ENCODE measurements at places on chromosomes 12 and 14.

DNA sequence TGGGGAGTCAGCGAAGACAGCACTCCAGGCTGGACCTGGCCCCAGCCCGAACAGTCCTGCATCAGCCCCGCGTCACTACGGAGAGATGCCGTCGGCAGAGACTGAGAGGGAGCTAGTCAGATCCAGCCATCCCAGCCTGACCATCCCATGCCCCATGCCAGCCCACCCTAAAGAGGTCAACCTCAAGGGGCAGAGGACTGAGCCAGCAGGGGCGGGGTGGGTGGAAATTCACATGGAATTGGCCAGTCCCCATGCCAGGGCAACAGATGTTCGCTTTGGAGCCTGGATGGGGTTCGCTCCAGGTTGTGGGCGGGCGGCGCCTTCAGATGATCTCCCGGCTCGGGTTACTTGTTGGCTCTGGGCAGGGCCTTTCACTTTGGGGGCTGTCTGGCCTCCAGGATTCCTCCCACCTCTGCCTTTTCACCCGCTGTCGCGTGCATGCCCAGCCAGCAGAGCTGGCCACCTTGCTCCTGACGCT lies 154.3 kb downstream of the TSPAN9 start:
- DNase-seq, result no peak

- no peak for DNase-seq
Measured at GRCh38 chr14:68546839-68547238, 246.0 kb downstream of the ZFP36L1 start.

- DNase-seq, result no peak
Measured at GRCh38 chr14:93073910-93074769, 41.6 kb downstream of the ITPK1 start.

DNA sequence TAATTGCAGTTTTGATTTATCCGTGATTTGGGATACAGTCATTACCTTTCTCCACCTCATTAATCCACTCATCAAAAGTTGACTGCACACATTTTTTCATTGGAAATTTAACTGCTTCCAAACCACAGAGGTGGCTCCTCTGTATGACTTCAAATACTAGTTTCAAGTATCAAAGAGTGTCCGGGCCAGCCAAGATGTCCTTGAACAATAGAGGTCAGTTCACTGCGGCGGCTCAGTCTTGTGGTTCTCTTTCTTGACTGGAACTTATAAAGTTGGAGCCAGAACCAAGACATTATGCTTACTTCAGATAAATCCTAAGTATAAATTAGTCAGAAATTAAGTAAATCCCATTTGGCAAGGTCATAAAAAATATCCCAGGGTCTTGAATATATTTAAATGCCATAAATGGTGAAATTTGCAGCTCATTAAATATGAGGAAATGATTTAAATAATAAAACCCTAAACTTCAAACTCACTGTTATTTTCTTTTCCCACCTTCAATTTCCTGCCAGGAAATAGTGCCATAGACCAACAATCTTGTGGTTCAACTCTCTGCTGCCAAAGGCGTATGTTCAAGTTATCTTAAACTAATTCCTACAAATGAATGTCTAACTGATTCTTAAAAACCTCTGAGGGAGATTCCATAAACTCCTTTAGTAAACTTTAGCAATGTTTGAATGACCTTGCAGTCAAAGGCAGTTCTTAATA lies 360.8 kb downstream of the AEBP2 start:
- DNase-seq, result no peak

- DNase-seq, result no peak
Measured at GRCh38 chr12:84165998-84166571, 746.5 kb downstream of the SLC6A15 start.

Data from head of caudate nucleus (tissue), 42 donors.